A549 treated with DMSO at 1 μM for 4 hours (cell line): ENCODE measurements at places on chromosomes 5 and 9. TPM values are rescaled to one million over a fixed set of nuclear protein-coding genes. Genes with fewer than 3 reads are reported as not detected.

Gene ANKS6
- 13.1 to 26.2 TPM (median 23.7 TPM) in 5 replicates for total RNA-seq

Gene MGAT1
- 73.8 to 91.2 TPM (median 84.3 TPM) in 5 replicates for total RNA-seq

Gene DPM2
- total RNA-seq: 40.9 to 50.0 TPM (median 44.0 TPM) in 5 replicates

Gene SPATA31A1
- not detected in 5 replicates for total RNA-seq

Gene BAAT
- 0.40 to 0.67 TPM (median 0.57 TPM) in 5 replicates for total RNA-seq

Gene TXNDC8
- not detected in 5 replicates for total RNA-seq

Gene BTNL3
- total RNA-seq: not detected in 5 replicates

Gene ARPC5L
- total RNA-seq: 61.1 to 81.9 TPM (median 68.6 TPM) in 5 replicates

Gene TSLP
- total RNA-seq: not detected in 5 replicates

Gene SLCO6A1
- total RNA-seq: not detected in 5 replicates

Gene FOXD4
- total RNA-seq: 0.27 to 0.58 TPM (median 0.47 TPM) in 5 replicates

Gene ZNF883
- total RNA-seq: 0.89 to 1.1 TPM (median 0.98 TPM) in 5 replicates

Gene FBP2
- total RNA-seq: not detected in 5 replicates

Gene COL23A1
- total RNA-seq: not detected in 5 replicates

Gene PCDHB12
- total RNA-seq: 0.02 TPM in 1 of 5 replicates, not detected in the others

Gene PCDHB6
- 0.85 to 1.3 TPM (median 1.1 TPM) in 5 replicates for total RNA-seq

Gene MYMK
- not detected in 5 replicates for total RNA-seq

Gene N4BP3
- 1.0 to 1.5 TPM (median 1.4 TPM) in 5 replicates for total RNA-seq

Gene PCDHGA7
- 0.84 to 1.3 TPM (median 1.1 TPM) in 5 replicates for total RNA-seq

Gene ACOT12
- 0.06 TPM in 1 of 5 replicates, not detected in the others for total RNA-seq
